ENCODE measurements at places on chromosomes 5 and 9.

- DNase-seq = no peak
These were observed 86.1 kb downstream of the FGF18 start for GRCh38 chr5:171505473-171506043.

GRCh38 chr5:57676222-57677098 lies 193.8 kb upstream of the ACTBL2 start:
- DNase-seq = no peak

DNA sequence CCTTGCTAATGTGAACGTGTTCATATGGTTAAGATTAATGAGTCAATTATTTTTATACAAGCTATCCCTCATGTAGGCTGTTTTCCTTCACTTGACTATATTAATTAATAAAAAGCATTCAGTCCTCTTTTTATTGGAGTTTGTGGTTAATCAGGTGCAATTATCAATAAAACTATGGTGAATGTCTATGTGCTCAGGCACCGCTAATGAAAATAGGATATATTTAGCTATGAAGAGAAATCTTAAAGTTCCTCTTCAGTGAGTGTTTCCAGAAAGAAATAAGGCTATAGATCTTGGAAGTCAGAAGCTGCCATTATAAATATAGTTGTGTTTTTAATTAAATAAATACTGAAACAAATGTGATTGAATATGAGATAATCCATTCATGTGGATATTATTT lies 422.1 kb downstream of the DMAC1 start:
- DNase-seq = no peak

- DNase-seq = no peak
These were observed 831.7 kb downstream of the SEMA5A start for GRCh38 chr5:8714198-8714597.

GRCh38 chr5:142821034-142821732 lies 51.0 kb downstream of the ARHGAP26 start:
- DNase-seq = no peak

DNA sequence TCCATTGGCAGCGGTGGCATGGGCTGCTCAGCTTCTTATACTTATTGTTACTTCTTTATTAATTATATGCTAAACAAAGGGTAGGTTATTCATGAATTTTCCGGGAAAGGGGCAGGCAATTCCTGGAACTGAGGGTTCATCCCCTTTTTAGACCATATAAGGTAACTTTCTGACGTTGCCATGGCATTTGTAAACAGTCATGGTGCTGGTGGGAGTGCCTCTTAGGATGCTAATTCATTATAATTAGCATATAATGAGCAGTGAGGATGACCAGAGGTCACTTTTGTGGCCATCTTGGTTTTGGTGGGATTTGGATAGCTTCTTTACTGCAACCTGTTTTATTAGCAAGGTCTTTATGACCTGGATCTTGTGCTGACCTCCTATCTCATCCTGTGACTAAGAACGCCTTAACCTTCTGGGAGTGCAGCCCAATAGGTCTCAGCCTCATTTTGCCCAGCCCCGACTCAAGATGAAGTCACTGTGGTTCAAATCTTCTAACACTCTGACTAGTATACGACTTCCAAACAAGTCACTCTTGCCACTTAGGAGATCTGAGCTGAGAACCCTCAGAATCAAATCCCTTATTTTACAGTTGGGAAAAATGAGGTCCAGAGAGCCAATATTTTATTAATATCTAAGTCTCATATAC lies 237.5 kb downstream of the TRIM32 start:
- DNase-seq = no peak

DNA sequence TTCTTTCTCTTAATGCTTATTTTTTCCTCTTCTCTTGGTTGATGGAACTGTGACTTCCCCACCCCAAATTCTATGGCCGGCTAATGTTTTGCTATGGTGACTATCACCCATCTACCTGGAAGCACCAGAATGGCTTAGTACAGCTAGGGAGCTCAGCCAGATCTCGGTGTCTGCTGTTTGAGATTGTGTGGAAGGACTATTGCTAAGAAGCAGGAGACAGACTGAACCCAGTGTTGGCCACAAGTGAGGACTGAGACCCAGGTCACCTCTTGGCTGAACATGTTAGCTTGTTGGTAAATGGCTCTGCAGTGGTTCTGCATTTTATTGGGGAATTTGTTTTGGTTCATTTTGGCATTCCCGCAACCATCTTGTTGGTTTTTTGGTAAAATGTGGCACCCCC lies 2.7 kb downstream of the PRRC2B start:
- no peak for DNase-seq

- DNase-seq = no peak
These were observed 418.6 kb upstream of the TYRP1 start for GRCh38 chr9:12274577-12274976.

DNA sequence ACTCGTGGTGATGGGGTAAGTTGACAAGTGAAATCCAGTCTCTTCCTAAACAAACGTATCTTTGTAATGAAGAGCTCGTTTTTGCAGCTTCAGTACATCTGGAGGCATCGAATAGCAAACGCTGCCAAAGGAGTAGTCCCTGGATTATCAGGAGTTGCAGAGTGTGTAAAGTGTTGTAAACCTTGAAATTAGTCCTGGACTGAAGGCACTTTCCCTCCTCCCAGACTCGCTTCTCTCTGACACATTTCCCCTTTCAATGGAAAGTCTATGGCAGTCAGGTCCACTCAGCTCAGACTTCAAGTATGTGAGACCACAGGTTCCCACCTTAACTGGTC lies 1.5 kb upstream of the PBX3 start:
- DNase-seq = no peak

DNA sequence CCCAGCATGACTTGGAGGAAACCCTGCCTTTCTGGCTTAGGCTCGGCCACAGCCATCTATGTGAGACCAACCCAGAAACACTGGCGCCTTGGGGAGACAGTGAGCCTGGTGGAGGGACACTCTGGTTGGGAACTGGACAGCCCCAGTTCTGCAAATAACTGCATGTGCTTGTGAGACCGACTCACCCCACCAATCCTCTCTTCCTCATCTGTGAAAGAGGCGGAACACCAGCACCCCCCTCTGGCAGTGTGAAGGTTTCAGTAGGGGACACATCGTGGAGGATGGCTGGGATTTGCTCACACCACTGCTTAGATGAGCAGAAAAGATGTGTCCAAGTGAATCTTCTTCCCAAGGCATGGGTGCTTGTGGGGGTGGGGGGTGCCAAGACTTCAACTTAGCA lies 43.4 kb upstream of the N4BP3 start:
- no peak for DNase-seq
